ENCODE measurements at places on chromosomes 2 and 18.
A peak's percentile ranks its signal among the peaks of the same experiment; 100 is the strongest.

DNA sequence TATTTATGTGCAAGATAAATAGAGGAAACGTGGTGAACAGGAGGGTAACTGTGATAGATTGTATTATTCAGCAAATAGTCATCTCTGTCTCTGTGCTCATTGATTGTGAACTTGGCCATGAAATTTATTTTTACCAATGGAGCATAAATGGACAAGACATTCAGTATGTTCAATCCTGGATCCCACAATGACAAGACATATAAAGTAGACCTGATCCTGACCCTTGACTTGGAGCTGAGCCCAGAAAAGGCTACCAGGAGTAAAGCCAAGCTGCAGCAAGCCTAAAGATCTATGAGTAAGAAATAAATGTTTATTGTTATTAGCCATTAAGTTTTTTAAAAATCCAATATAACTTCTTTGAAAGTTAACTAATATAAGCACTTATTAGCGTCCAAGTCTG, 531.2 kb downstream of the PIK3C3 start:
- DNase-seq: no peak

GRCh38 chr2:28414583-28414982, 21.9 kb downstream of the FOSL2 start:
- DNase-seq: no peak

DNA sequence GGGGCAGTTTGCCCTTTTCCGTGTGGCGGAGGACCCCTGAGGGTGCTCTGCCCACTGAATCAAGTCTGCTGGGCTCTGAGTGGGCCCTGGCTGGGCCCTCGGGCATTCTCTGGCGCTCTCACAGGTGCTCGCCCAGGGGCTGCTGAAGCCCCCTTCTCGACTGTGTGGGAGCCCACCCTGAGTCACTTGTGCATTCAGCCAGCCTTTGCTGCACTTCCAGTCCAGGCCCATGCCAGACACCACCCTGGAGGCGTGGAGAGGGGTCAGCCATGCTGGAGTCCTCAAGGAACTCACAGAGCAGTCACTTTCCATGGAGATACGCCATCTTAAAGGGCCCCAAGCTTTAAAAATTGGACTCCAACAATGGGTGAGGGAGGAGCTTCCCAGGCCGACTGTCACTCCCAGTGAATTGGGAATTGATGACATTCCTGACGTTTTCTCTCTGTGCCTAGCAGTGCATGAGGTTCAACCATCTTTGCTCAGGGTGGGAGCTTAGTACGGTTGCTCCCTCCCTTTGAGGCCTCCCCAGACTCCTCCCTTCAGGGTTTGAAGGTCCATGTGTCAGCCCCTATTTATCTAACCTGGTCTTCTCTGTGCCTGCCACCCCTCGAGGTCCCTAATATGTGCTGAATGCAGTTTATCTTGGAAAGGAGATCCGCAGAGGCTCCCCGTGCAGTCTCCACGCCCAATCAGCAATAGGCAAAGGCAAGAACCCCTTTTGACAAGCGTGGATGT, 71.8 kb upstream of the HS6ST1 start:
- DNase-seq: peak; percentile 42

- peak; percentile 77 for DNase-seq
Measured at GRCh38 chr2:226215902-226216503, 583.6 kb downstream of the IRS1 start.

GRCh38 chr2:241553981-241554380, 4.6 kb upstream of the BOK start:
- no peak for DNase-seq

GRCh38 chr18:65631766-65632165, 119.0 kb upstream of the CDH7 start:
- no peak for DNase-seq

GRCh38 chr2:21376864-21377263, 253.1 kb downstream of the TDRD15 start:
- no peak for DNase-seq

DNA sequence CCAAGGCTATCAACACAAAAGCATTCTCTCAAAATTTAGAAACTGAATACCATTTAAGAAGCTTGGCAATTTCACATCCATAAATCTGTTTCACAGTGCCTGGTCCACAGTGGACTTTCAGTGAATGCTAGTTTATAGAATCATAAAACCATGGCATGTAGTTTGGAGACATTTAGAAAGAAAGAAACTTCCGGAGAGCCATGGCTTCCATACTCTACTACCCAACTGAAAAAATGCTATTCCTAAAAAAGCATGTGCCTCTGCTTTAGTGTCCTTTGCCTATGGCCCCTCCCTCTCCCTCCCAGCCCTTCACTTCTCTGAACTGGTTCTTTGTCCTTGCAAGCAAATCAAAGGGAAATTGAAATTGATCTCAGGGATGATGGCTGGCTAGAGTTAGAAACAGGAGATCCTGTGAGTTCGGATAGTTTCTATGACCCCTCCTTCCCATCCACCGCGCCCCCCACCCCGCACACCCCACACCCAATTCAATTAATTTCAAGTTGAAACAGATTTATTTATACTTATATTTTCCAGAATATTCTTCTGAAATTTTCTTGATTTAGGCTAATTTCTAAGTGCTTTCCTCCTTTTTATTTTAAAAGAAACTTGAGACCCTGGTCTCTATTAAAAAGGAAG, 248.3 kb downstream of the TRIB2 start:
- no peak for DNase-seq

- no peak for DNase-seq
Measured at GRCh38 chr2:173101687-173102086, 26.0 kb downstream of the MAP3K20 start.

GRCh38 chr2:24492421-24493279, 1.6 kb downstream of the NCOA1 start:
- DNase-seq: no peak

DNA sequence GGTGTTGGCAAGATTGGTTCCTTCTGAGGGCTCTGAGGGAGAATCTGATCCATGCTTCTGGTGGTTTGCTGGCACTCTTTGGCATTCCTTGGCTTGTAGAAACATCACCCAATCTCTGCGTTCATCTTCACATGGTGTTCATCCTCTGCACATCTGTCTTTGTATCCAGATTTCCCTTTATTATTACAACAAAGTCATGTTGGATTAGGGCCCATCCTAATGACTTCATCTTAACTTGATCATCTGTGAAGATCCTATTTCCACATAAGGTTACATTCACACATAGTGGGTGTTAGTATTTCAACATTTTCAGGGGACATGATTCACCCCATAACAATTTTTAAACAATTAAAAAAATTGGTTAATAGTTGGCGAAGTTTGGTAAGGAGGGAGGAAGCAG, 177.4 kb upstream of the CWC22 start:
- DNase-seq: no peak

- no peak for DNase-seq
Measured at GRCh38 chr2:10890706-10891270, 20.9 kb upstream of the KCNF1 start.

GRCh38 chr18:45566025-45566740, 49.1 kb upstream of the SLC14A2 start:
- no peak for DNase-seq

DNA sequence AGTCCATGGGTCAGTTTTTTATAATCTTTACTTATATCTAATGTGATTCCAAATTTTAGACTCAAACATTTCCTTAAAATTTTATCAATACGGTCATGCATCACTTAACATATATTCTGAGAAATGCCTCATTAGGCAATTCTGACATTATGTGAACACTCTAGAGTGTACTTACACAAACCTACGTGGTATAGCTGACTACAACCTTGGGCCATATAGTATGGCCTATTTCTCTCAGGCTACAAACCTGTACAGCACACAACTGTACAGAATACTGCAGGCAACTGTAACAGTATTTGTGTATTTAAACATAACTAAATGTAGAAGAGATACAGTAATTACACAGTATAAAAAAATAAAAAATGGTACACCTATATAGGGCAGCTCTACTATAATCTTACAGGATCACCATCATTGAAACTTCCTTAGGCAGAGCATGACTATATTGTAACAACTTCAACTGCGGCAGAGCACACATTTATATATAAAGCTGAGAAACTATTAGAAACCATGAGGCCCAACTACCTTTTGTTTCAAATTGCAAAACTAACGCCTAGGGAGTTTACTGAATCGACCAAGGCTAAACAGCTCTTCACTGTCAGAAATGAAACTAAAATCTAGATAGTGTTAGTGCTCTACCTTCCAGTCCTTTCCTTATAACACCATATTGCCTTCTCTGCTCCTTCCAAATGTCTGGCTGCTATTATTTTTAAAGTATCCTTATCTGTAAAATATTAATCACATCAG, 6.9 kb downstream of the YES1 start:
- DNase-seq: no peak

GRCh38 chr2:119147776-119148715, 10.5 kb downstream of the C1QL2 start:
- DNase-seq: no peak

GRCh38 chr18:2707551-2708168, 52.1 kb downstream of the SMCHD1 start:
- DNase-seq: no peak

DNA sequence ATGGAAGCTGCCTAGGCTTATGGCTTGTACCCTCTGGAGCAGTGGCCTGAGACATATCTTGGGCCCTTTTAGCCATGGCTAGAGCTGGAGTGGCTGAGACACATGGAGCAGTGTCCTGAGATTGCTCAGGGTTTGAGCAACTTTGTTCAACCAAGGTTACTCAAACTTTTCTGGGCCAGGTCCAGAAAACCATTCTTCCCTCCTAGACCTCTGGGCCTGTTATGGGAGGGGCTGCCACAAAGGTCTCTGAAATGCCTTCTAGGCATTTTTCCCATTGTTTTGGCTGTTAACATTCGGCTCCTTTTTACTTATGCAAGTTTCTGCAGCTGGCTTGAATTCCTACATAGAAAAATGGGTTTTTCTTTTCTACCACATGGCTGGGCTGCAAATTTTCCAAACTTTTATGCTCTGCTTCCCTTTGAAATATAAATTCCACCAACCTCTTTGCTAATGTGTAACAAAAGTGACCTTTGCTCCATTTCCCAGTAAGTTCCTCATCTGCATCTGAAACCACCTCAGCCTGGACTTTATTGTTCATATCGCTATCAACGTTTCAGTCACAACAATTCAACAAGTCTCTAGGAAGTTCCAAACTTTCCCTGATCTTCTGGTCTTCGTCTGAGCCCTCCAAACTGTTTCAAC, 84.9 kb upstream of the MAP4K3 start:
- no peak for DNase-seq

GRCh38 chr2:141941210-141941714, 189.6 kb downstream of the LRP1B start:
- DNase-seq: no peak

DNA sequence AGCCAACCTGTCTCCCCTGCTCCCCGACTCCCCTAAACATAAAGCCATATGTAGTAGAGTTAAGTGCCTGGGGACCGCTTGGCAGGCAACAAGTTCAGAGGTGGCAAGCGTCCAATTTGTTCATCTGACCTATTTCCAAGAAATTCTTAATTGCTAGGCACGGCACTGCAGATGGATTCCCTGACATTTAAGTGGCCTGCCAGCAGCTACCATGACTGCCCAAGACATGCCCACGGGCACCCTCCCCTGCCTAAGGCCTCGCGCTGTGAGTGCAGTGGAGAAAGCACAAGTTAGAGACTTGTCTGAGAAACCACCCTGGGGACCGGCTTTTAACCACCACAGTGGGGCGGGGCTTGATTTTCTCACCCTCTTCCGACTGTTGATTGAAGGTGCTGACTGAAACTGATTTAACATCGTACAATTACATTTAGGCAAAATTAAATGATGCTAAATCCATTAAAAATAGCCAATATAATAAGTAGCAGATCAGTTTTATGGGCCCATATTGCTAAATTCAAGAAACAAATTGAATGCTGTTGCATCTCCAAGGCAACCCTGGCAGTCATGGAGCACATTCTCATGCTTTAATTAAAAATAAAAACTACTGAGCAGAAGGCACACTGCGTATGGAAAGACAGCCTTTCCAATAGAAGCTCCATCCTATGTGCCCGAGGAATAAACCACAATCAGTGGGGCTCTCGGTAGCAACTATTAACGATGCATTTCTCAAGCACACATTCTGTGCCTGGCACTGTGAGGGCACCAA, 163.6 kb upstream of the ACAA2 start:
- DNase-seq: no peak

DNA sequence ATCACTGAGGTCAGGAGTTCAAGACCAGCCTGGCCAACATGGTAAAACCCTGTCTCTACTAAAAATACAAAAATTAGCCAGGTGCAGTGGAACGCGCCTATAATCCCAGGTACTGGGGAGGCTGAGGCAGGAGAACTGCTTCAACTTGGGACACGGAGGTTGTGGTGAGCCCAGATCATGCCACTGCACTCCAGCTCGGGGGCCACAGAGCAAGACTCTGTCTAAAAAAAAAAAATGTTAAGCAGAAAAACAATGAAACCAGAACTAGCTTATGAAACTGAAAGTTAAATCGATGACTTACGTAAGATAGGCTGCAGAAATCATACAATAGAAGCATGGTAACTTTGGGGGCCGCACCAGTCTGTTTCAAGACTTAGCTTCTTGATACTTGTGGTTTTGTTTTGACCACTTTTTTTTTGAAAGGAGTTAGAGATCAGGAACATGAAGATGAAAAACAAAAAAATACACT, 6.2 kb upstream of the GPR155 start:
- DNase-seq: peak; percentile 82
